ENCODE measurements at places on chromosomes 7 and 10.

DNA sequence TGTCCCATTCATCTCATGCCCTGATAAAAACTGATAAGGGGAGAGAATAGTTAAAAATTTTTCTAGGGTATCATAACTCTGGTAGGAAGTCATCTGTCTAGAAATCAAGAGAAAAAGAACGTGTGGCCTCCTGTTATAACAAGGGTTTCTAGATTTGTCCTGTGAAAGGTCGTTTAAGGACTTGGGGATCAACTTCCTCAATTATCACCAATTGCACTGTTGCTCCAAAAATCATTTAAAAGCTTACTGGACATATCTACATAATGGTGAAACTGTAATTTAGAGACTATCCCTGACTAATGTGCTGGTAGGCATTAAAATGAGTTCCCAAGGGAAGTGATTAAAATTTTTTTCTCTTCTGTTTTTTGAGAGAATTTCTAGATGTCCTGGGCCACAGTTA, 58.2 kb downstream of the GPR141 start:
- no peak for DNase-seq

DNA sequence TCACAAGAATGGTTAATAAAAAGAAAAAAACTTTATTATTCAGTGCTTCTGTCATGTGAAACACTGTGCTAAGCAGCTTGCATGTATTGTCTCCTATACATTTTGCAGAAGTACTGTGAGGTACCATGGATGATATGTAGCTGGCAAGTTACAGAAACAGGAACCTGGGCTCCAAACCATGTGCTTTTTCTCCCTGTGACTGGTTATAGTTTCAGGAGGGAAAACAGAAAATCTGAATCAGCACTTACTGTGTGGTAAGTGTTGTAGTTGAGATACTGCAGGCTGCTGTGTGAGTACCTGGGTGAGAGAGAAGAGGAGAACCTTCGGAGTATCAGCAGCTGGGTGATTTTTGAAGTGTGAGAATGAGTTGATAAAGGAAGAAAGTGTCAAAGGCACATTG, 285.0 kb downstream of the SUGCT start:
- DNase-seq = no peak

GRCh38 chr10:24168258-24169170, 40.4 kb upstream of the KIAA1217 start:
- no peak for DNase-seq

DNA sequence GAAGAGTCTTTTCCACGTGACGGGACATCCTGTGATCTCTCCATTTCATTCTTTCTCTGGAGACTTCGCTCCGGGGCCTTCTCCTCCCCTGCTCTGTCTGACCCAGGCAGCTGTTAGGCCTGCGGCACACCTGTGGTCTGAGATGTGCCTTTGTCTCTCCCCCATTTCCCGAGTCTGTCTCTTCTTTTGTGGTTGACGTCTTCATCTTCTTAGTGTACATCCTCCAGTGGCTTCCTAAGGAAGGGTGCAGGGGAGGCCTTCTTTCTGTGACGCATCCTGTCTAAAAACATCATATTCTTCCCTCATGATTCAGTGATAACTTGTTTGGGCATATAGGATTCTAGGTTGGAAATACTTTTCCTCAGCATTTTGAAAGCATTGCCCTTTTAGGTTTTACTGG, 17.2 kb upstream of the ATP6V0E2 start:
- no peak for DNase-seq

DNA sequence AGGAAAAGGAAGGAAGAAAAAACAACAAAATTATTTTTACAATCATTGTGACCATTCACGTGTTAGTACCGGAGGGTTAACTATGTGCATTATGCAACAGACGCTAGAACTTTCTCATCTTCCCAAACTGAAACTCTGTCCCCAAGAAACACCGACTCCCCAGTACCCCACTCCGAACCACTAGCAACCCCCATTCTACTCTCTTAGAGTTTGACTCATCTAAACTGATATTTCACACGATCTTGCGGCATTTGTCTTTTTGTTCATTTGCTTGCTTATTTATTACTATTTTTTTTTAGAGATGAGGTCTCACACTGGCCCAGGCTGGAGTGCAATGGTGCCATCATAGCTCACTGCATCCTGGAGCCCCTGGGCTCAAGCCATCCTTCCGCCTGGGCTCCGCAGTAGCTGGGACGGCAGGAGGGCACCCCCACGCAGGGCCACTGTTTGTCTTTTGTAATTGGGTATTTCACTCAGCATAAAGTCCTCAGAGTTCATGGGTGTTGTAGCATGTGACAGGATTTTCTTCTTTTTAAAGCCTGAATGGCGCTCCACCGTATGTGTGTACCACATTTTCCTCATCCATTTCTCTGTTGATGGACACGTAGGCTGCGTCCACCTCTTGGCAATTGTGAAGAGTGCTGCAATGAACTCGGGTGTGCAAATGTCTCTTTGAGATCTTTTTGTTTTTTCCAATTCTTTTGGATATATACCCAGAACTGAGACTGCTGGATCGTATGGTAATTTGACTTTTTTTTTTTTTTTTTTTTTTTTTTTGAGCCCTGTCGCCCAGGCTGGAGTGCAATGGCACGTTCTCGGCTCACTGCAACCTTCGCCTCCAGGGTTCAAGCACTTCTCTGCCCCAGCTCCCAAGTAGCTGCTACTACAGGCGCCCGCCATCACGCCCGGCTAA, 9.5 kb downstream of the MNX1 start:
- DNase-seq = no peak

GRCh38 chr7:16634271-16634738, 11.2 kb downstream of the ANKMY2 start:
- no peak for DNase-seq

DNA sequence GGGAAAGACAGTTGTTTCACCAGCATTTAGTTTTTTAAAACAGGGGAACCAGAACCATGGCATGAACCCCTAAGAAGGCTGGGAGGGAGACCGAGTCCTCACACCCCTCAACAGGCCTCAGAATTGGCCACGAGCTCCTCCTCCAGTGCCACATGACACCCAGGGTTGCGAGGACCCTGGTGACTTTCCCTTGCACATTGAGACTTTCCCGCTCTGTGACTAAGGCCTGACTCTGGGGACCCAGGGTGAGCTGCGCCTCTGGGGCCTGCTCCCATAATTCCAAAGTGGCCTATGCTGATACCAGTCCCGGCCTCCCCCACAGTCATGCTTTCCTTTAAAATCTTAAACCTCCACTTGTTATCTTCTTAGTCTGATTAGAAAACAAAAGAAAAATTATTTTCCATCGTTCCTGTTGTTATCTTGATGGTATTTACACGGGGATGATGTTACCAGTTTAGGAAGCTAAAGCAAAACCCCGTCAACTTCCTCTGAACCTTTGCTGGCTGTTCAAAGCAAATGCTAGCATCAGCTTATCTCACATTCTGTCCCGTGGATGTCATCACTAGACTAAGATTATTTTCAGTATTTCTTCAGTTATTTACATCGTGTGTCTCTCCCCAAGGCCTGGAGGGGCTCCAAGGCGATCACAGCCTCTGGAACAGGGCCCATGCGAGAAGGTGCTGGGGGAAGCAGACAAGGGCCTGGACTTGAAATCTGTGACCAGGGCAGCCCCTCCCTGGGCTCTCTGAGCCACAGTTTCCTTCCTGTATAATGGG, 42.1 kb downstream of the FAM53B start:
- no peak for DNase-seq

Data from stimulated activated CD8-positive, alpha-beta memory T cell treated with anti-CD3 and anti-CD28 coated beads, Interleukin-7, amount 100 ng/mL, for 1 hour (primary cell).